Calu3 (cell line): ENCODE measurements at places on chromosomes 3 and 15. TPM values are rescaled to one million over a fixed set of nuclear protein-coding genes. Genes with fewer than 3 reads are reported as not detected.

ANKUB1 gene
- total RNA-seq: not detected in 2 replicates

MORC1 gene
- not detected in 2 replicates for total RNA-seq

MAGI1 gene
- 75.1 and 76.4 TPM in 2 replicates for total RNA-seq

ADAMTS17 gene
- total RNA-seq: 3.5 and 7.3 TPM in 2 replicates

COL7A1 gene
- total RNA-seq: 8.6 and 13.9 TPM in 2 replicates

CCDC32 gene
- 11.4 and 13.6 TPM in 2 replicates for total RNA-seq

ZNF860 gene
- 7.5 and 11.8 TPM in 2 replicates for total RNA-seq

DNA sequence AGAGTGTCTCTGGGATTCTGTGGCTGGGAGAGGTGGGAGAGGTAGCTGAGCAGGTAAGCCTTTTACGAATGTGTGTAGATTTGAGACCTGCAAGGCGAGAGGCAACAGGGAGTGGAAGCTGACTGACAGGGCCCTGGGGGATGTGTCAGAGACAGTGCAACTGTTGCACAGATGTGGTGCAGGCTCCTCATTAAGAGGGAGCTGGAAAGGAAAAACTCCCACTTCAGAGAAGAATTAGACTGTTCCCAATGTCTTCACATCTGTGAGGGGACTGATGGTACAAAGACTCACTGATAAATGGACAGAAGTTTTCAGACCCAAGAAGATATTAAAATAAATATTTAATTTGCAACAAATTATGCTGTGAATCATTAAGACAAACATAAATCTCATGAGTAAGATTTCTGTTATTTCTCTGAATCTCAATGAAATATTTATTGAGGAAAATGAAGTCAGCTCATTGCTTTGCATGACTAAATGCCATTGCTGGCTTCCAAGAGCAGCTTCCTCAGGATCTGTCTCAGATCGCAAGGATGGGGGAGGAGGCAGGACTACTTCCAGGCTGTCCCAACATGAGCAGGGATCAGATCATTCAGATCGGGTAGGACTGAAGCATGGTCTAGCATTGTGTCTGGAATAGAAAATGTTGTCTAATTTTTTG is 127.3 kb upstream of the ROPN1 start:
- no peak overlapping the region for H3K27ac ChIP-seq
- H3K4me1 ChIP-seq: no peaks in the 10 kb centered on the region
- H3K4me3 ChIP-seq: no peak overlapping the region
- H3K36me3 ChIP-seq: no peaks in the 10 kb centered on the region
- peaks cover 64% of the 10 kb centered on the region for H3K27me3 ChIP-seq

- no peak overlapping the region for H3K4me3 ChIP-seq
- H3K36me3 ChIP-seq: no peaks in the 10 kb centered on the region
- no peaks in the 10 kb centered on the region for H3K4me1 ChIP-seq
- no peaks in the 10 kb centered on the region for H3K27me3 ChIP-seq
Observed at GRCh38 chr3:154786724-154787123, 293.4 kb upstream of the MME start.

DNA sequence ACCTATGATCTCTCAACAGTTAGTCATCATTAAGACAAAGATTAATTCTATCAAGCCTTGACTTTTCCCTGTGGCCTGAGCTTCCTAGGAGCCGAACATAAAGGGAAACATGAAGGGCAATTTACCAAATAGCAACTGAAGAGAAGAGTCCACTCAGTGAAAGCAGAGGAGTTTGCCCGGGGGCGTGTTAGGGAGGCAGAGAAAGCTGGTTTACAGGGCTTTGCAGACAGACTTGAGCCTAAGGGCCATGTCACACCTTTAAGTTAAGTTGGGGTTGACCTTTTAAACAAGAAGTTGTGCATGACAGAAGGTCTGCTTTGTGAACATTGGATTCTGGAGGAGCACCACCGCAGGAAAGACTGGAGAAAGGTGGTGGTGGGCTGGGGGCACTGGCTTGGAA is 701.8 kb upstream of the CFAP20DC start:
- H3K27me3 ChIP-seq: no peaks in the 10 kb centered on the region
- no peak for DNase-seq
- H3K27ac ChIP-seq: no peak overlapping the region
- H3K4me3 ChIP-seq: no peak overlapping the region
- no peaks in the 10 kb centered on the region for H3K36me3 ChIP-seq

GRCh38 chr15:56968821-56969220 is 50.4 kb downstream of the TCF12 start:
- H3K27me3 ChIP-seq: no peaks in the 10 kb centered on the region
- peak; percentile 9 for DNase-seq
- peaks cover 75% of the 10 kb centered on the region for H3K4me1 ChIP-seq
- peak overlapping the region; percentile 66 for H3K27ac ChIP-seq
- H3K4me3 ChIP-seq: peak overlapping the region; percentile 59

DNA sequence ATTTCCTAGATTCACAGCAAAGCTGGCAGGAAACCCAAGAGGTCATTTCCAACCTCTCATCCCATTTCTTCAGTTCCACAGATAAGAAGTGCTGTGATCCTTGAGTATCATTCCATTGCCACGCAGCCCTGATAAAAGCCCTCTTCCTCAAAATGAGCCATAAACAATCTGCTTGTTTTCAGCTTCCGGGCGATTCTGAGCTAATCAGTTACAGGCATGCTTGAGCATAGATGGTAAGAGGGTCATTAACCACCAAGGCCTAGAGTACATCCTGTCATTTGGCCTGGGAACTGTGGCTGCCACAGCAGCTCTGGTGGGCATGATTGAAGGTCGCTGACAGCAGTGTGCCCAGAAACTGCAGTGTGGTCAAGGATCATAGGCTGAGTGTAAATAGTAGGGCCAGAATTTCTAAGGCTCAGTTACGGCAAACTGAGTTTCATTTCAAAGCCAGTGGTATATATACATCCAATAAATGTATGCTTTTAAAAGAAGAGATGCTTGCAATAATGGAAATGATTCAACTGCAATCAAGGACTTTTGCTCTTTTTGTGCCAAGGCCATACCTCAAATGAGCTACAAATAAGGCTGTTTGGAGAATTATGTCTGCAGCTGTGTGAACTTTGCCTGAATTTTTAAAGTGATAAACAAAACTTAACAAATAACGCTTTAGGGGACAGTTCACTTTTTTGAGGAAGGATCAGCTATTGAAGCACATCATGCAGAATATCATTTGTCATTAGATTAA is 47.3 kb downstream of the P3H2 start:
- DNase-seq: no peak
- no peak overlapping the region for H3K27ac ChIP-seq
- H3K4me3 ChIP-seq: no peak overlapping the region
- H3K27me3 ChIP-seq: no peaks in the 10 kb centered on the region

DNA sequence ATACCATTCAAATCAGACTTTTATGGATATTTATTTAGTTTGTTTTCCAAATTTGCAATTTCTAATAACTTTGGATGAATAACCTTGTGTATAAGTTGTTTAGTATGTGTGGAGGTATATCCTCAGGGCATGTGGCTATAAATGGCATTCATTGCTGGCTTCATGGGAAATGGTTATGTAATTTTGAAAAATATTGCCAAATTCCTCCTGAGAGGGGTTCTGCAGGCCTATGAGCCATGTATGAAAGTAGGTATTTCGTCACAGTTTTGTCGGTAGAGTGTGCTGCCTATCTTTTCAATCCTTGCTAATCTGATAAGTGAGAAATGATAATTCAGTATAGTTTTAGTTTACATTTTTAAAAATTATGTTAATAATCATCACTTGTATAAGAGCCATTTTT is 256.4 kb upstream of the ZNF385D start:
- H3K4me3 ChIP-seq: no peak overlapping the region
- H3K27me3 ChIP-seq: no peaks in the 10 kb centered on the region
- no peak for DNase-seq
- H3K36me3 ChIP-seq: no peaks in the 10 kb centered on the region

DNA sequence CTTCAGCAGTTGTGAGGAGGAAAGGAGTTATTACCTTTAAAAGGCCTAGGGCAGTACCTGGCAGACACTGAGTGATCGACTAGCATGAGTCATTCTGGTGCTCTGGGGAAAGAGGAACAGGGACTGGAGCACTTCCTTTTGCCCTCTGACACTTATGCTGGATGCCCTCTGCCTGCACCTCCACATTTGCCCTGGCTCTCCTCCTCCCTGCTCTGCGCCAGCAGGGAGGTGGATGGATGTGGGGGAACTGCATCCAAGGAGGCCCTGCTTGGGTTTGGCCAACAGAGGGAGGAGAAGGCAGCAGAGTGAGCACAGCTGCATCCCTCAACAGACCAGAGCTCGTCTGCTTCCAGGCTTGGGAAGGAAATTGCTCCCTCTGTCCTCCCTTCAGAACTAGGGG is 75.0 kb downstream of the SEMA5B start:
- peak overlapping the region; percentile 47 for H3K27ac ChIP-seq
- H3K36me3 ChIP-seq: no peaks in the 10 kb centered on the region
- H3K4me1 ChIP-seq: peaks cover 24% of the 10 kb centered on the region

DNA sequence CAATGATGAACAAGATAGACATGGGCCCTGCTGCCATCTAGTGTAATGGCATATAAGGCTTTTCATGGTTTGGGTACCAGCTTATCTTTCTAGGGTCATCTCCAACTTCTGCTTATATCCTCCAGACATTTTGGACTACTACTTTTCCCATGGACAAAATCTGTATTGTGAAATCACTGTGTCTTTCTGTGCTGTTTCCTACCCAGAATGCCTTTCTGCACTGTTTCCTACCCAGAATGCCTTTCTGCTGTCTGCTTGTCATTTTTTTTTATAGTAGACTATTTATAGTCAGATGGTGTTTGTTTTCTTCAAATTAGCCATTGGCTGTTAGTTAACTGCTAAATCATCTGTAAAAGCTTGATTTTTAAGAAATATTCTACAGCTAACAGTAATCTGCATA is 20.1 kb downstream of the VPS8 start:
- H3K27me3 ChIP-seq: no peaks in the 10 kb centered on the region
- DNase-seq: no peak
- H3K4me1 ChIP-seq: no peaks in the 10 kb centered on the region
- no peak overlapping the region for H3K4me3 ChIP-seq
- peaks cover 5% of the 10 kb centered on the region for H3K36me3 ChIP-seq
- H3K27ac ChIP-seq: no peak overlapping the region

- no peaks in the 10 kb centered on the region for H3K4me1 ChIP-seq
- no peak for DNase-seq
- peaks cover 13% of the 10 kb centered on the region for H3K27me3 ChIP-seq
- no peak overlapping the region for H3K27ac ChIP-seq
- H3K4me3 ChIP-seq: no peak overlapping the region
Observed at GRCh38 chr3:193148688-193149473, 92.1 kb upstream of the PLAAT1 start.

DNA sequence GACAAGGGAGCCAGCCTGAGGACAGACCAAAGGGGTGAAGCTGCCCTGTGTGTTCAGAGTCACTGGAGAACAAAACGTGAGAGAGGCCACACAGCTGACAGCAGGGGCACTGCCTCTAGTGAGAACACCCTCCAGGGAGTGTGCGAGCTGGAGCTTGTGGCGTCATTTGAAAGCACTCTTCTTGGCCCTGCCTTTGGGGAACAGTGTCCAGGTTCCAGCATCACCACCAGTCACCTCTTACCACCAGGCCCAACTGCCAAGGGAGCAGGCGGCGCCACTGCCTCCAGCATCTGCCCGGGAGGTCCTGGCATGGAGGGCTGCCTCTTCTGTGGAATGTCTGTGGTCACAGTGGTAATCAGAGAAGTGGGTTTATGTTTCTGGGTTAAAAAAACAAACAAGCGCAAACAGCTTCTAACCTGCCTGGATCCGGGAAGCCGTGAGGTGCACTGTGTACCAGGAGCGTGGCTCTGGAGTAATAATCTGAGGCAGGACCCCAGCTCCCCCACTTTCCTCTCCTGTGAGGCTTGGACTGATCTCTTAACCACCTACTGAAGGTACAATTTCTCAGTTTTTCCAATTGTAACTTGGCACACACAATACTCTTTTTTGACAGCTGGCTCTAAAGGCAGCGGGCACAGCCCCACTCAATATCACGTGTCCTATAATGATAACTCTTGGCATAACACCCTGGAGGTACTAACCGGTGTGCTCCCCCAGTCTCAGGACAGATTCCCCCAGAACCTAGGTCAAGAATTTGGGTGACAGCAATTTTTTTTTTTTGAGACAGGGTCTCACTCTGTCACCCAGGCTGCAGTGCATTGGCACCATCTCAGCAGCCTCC is 32.2 kb upstream of the CDCP1 start:
- H3K27ac ChIP-seq: no peak overlapping the region
- no peak overlapping the region for H3K4me3 ChIP-seq
- no peaks in the 10 kb centered on the region for H3K36me3 ChIP-seq
- no peak for DNase-seq

- no peak overlapping the region for H3K27ac ChIP-seq
- no peaks in the 10 kb centered on the region for H3K4me1 ChIP-seq
- H3K4me3 ChIP-seq: no peak overlapping the region
- H3K27me3 ChIP-seq: no peaks in the 10 kb centered on the region
- no peak for DNase-seq
- H3K36me3 ChIP-seq: no peaks in the 10 kb centered on the region
Observed at GRCh38 chr3:151276687-151277042, 1.7 kb downstream of the P2RY14 start.

DNA sequence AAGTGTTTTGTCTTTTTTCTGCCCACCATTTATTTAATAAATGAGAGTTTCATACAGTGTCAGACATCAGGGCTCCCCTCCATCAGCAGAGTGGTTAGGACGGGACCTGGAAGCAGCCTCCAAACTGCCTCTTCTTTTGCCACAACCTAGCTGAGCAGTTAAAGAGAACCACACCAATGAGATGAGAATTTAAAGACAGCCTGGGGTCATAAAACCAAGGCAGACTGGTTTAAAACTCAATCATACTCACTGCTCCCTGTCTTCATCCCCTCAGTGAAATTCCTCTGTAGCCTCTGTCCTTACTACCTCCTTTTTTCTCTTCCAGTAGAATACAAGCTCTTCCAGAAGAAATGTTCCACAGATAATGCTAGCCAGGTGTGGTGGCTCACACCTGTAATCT is 78.7 kb downstream of the WWTR1 start:
- DNase-seq: no peak
- H3K27me3 ChIP-seq: no peaks in the 10 kb centered on the region
- H3K4me3 ChIP-seq: no peak overlapping the region
- H3K36me3 ChIP-seq: peaks cover 78% of the 10 kb centered on the region
- H3K4me1 ChIP-seq: peaks cover 92% of the 10 kb centered on the region
- H3K27ac ChIP-seq: peak overlapping the region; percentile 77

- DNase-seq: no peak
- H3K36me3 ChIP-seq: peaks cover 28% of the 10 kb centered on the region
- H3K27me3 ChIP-seq: no peaks in the 10 kb centered on the region
- no peak overlapping the region for H3K4me3 ChIP-seq
- peaks cover 7% of the 10 kb centered on the region for H3K4me1 ChIP-seq
Observed at GRCh38 chr3:9746330-9746729, 3.4 kb upstream of the OGG1 start.

GRCh38 chr3:46812237-46812791 is 50.9 kb downstream of the MYL3 start:
- peaks cover 65% of the 10 kb centered on the region for H3K27me3 ChIP-seq
- H3K4me1 ChIP-seq: no peaks in the 10 kb centered on the region
- H3K4me3 ChIP-seq: peak overlapping the region; percentile 50
- H3K36me3 ChIP-seq: no peaks in the 10 kb centered on the region
- no peak overlapping the region for H3K27ac ChIP-seq
- DNase-seq: peak; percentile 53
